ENCODE measurements at places on chromosomes 5 and 9.
A peak's percentile ranks its signal among the peaks of the same experiment; 100 is the strongest.

DNA sequence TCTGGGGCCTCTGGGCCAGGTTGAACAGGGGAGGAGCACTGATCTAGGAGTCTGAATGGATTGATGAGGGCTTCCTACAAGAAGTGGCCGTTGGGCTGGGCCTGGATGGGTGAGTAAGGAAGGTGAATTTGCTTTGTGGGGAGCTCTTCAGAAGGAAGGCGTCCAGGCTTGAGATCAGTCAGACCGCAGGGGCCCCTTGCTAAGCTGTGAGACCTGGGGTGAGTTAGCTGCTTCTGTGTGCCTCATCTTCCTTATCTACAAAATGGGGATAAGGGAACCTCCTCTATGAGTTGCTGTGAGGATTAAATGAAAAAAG, 1.1 kb upstream of the SYNPO start:
- no peak for DNase-seq

- DNase-seq: no peak
Observed at GRCh38 chr9:84655447-84655846, 14.1 kb upstream of the NTRK2 start.

DNA sequence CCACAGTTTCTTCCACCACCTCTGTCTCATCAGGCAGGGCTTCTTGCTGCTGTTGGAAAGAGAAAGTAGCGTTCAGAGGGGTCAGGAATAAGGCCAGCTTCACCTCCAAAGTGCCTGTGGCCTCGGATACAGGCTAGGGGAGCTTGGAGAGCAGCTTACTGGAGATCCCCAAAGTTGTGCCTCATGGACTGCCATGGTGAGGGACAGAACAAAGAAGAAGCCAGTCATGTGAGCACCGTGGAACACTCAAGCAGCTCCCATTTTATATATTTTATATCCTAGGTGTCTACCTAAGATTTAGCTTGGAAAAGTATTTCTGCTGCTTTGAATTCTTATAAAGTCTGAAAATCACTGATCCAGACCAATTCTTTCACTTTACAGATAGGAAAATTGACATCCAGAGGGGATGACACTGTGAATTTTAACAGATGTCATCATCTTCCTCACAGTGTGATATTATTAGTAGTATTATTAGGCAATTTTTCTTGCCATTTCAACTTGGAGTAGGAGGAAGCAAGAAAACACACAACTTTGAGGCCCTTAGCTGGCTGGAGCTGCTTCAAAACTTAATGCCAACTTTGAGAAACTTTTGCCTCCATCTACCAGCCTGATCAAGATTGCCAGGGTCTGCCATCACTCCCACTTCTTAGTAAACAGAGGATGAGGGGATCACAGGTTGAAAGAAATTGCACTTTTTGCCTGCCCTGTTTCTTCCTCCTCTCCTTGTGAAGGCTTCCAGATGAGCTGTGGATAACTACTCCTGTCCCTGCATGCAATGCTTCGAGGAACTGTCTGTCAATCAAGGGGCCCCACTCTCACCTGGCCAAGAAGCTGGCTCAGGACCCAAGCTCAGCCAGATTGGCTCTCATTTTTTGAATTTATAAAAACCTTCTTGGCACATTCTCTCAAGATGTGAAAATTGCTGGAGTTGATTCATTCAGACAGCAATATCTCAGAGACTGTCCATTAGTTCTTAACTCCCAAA, 11.8 kb downstream of the SPARC start:
- DNase-seq: no peak

- DNase-seq: no peak
Observed at GRCh38 chr5:166340039-166340438, 1951.4 kb upstream of the WWC1 start.

DNA sequence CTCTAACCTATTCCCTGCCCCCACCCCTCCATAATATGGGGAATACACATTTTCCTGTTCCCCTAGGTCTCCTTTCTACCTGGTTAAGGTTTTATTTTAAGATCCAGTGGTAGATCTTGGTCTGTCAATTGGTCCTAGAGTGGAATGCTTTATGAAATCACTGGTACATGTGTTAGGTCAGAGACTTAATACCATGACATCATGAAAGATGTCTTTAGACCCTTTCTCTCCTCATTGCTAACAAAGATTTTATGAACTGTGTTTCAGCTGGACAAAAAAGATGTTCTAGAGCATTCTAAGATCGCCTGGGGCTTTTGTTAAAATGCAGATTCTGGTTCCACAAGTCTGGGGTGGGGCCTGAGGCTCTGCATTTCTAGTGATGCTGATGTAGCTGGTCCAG, 9.1 kb downstream of the GSN start:
- DNase-seq: no peak

- no peak for DNase-seq
Observed at GRCh38 chr5:94389515-94389899, 228.9 kb downstream of the KIAA0825 start.

GRCh38 chr5:150454492-150455229, 5.1 kb upstream of the RPS14 start:
- no peak for DNase-seq

DNA sequence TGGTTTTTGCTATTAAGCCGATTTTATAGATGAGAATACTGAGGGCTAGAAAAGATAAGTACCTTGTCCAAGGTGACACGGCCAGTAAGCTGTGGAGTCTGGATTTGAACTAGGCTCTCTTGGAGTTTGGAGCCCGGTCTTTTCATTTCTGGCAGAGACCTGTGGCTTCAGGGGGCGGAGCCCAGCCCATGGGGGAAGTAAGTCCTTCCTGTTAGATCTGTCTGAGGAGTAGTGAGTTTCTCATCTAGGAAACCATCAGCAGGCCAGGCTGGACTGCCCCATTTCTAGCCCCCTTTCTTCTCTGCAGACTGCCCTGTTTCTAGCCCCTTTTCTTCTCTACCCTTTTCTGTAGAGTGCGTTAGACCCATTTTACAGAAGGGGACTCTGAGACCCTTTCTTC, 521 bp upstream of the PTGS1 start:
- peak; percentile 68 for DNase-seq

DNA sequence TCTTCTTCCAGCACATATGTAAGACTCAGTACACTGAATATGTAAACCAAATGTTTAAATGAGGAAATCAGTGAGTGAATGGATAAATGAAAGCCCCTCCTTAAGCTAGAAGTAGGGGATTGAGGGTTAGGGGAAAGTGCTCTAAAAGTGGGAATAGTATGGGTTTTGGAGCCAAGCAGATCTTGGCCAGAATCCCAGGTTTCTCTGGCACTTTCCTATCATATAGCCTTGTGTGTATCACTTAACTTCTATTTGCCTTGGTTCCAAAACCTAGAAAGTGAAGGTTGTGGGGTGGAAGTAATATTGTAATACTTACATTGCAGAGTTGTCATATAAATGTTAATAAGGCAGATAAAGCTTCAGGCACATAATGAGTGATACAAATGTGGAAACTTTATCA, 45.0 kb upstream of the SV2C start:
- no peak for DNase-seq

- DNase-seq: no peak
Observed at GRCh38 chr9:129013674-129014073, 14.5 kb downstream of the SH3GLB2 start.

GRCh38 chr9:87237336-87237735, 260.3 kb upstream of the DAPK1 start:
- no peak for DNase-seq

- no peak for DNase-seq
Observed at GRCh38 chr5:140587495-140587894, 22.9 kb downstream of the SLC35A4 start.

- DNase-seq: no peak
Observed at GRCh38 chr9:36871606-36872005, 162.5 kb downstream of the PAX5 start.

DNA sequence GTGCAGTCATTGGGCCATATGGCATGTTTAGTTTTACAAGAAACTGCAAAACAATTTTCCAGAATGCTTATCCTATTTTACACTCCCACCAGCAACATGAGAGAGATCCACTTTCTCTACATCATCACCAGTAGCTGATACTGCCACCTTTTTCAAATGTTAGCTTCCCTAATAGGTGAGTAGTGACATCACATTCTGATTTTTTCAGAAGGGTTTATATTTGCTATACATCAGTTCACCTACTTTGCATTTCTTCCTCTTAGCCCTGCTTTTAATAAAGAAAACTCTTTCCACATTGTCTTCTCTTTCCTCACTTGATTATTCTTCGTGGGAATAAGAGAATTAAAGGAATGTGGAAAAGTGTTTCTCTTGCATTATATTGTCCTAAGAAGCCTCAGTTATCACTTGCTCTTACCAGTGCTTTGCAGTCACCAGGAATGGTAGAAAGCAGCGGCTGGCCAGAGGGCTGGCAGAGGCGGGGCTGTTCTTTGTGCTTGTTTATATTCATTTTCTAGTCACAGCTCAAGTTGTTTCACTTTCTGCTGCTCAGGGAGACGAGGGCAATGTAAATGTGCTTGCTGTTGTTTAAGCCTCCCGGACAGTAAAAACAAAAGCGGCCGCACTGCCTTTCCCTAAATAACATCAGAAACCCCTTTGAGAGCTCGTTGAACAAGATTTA, 164.8 kb downstream of the HSD17B3 start:
- DNase-seq: peak; percentile 69

DNA sequence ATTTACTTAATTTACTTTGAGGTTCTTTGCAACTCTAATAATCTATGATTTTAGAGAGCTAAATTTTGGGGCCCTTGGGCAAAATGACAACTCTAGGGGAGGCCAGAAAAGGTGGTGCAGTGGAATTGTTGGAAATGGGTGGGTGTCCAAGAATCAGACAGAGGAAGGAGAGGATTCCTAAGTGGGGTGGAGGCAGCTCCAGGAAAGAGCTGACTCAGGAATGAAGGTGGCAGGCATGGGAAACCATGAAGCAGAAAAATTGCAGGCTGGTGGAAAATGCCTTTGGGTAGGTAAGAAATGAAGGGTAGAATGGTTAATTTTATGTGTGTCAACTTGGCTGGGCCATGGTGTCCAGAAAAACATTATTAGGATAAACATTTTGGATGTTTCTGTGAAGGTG, 248.5 kb upstream of the TUT7 start:
- no peak for DNase-seq

DNA sequence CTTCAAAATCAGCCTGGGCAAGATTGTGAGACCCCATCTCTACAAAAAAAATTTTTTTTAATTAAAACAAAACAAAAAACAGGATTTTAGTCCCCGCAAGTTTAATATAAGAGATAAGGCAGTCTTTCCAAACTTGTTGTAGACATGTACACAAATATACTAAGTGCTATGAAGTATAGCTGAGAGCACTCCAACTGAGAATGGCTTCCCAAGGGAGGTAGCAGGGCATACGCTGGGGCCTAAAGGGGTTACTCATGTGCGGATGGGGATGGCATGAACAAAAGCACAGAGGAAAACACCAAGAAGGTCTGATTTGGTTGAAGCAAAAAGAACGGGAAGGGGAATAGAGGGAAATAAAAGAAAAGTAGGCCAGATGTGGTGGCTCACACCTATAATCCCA, 21.1 kb downstream of the SAR1B start:
- no peak for DNase-seq

DNA sequence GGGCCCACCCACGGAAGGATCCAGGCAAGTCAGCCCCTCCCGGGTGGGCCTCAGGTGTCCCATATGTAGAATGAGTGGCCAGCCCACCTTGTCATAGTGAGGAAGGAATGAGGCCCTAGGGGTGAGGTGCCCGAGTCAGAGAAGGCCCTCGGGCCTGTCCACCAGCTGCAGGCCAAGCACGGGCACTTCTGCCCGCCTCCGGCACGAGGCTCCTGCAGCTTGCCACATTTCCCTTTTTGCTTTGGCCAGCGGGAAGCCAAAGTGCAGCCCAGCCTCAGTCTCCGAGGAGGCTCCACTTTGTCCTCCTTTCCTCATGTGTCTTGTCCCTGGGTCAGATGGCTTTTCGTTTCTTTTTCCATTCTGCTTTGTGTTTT, 72.9 kb downstream of the PSMB7 start:
- peak; percentile 26 for DNase-seq

GRCh38 chr9:135252980-135253304, 165.5 kb downstream of the OLFM1 start:
- peak; percentile 10 for DNase-seq

- DNase-seq: no peak
Observed at GRCh38 chr5:76652809-76653414, 29.7 kb upstream of the F2RL2 start.

GRCh38 chr5:87263498-87263897, 4.2 kb upstream of the RASA1 start:
- no peak for DNase-seq

Data from Right ventricle myocardium superior (tissue), 1 donor.